ENCODE measurements at places on chromosomes 4 and X.

DNA sequence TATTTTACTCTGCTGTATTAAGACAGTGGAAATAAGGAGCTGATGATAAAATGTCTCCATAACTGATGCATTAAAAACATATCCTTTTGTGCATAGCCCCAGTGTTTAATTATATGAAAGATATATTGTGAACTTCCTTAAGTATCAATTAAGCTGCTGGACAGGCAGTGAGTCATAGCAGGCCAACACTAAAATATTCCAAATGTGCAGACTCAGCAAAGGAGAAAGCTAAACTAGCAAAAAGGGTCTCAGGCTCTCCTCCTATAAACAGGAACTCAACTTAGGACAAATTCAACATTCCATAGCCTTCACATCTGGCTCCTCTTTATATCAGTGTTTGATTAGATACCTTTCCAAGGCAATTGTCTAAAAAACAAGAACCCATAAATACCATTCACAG lies 15.6 kb downstream of the TNMD start:
- no peak for DNase-seq

- DNase-seq = peak; percentile 3
These were observed 70.2 kb downstream of the CD38 start for GRCh38 chr4:15848191-15848842.

DNA sequence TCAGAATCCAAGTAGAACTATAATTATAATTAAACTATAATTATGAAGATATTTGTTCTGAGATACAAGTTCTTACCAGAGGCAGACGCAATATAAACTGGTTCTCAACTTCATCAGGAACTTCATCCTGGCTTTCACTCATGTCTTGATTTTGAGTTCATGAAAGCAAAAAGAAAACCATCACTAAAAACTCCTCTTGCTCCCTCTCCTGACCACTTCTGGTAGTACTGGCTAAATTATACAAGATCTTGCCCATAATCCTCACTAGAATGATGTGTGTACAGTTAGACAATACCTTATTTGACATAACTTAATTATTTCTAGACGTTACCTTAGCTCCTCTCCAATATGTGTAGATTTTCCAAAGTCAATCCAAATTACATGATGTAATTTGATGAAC lies 3.7 kb downstream of the TAF7L start:
- peak; percentile 34 for DNase-seq

GRCh38 chrX:13495232-13495631 lies 74.2 kb upstream of the EGFL6 start:
- DNase-seq = no peak

DNA sequence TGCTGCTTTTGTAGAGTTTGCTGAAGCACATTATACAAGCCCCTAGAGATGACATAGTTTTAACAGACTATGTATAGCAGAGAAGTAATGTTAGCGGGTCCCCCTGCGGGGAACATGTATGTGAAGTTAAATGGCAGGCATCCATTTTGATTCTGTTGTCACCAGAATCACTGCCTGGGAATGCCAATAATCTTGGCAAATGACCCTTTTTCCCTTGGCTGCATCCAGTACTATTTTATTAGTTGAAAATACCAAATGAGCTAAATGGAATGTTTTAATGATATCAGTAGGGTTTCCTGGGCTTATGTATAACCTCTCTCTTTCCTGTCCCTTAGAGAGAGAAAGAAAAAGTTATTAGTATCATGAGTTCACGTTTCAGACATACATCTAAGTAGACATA lies 93.6 kb downstream of the LIMCH1 start:
- no peak for DNase-seq

GRCh38 chrX:96906741-96907140 lies 23.0 kb downstream of the RPA4 start:
- DNase-seq = no peak

DNA sequence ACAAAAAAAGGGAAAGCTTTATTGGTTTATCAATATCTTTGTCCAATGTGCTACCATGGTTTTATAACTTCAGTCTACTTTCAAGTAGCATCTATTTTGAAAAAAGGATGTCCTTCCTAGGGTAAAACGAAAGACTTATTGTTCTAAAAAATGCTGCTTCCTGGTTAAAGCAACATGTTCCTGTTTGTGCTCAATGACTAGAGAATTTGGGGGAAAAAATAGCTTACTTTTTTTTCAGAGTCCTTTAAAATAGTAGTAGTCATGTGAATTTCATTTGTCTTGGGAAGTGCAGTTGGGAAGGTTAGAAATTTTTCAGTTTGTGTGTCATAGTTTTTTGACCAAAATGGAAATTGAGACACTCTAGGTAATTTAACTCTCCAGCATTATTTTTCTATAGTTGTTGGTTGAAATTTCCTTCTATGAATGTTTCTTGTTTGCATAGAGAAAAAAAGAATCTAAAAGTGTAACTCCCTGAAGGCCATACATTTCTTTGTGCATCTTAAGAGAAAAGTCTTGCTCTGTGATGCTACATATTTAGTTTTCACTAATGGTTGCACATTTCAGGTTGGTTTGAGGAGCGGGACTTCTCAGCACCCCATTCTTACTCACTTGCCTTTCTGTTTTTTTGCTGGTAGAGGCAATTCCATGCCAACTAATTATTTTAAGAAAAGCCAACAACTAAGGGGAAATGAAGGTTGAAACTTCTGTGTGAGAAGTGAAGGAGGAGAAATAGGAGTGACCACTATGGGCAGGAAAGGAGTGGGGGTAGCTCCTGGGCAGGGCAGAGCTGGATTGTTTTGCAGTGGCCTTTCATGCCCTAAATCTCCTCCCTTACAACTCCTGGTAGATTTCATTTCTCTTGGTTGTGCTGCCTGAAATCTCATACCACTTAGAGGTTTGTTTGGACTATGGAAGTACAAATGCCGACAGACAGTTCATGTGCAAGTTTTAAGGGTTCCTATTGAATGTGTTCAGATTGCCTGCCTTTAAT lies 76.4 kb downstream of the RAPGEF2 start:
- DNase-seq = no peak

- no peak for DNase-seq
These were observed 7.7 kb upstream of the STX18 start for GRCh38 chr4:4549534-4549933.

DNA sequence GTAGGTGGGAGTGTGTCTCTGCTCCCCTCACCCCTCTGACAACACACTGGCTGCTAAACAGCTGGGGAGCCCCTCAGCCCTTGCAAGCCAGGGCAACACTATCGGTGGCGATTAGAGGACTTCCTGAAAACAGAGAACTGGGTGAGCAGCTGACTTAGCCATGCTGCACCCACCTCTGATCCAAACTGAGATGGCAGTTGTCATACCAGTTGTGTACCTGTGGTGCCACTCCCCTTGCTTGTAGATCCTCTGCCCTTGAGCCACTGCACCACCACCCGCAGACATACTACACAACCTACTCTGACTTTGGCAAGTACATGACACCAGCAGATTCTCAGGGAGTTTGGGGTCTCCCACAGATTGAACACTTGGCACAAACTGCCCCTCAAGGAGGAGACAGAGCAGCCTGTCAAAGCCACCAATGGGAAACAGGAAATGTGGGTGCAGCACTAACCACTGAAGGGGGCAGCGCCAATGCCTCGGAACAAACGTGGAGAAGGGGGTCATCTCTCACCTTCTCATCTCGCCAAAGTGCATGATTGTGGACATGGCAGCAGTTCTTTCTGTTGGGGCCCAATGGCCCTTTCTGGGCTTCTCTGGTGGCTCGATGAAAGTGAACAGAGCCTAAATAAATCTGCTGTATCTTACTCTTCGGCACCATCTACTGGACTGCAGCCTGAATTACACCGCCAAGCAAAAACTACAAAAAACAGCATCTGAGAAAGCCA lies 119.8 kb downstream of the NEK1 start:
- no peak for DNase-seq

GRCh38 chr4:119643306-119644042 lies 14.9 kb upstream of the PDE5A start:
- DNase-seq = no peak

DNA sequence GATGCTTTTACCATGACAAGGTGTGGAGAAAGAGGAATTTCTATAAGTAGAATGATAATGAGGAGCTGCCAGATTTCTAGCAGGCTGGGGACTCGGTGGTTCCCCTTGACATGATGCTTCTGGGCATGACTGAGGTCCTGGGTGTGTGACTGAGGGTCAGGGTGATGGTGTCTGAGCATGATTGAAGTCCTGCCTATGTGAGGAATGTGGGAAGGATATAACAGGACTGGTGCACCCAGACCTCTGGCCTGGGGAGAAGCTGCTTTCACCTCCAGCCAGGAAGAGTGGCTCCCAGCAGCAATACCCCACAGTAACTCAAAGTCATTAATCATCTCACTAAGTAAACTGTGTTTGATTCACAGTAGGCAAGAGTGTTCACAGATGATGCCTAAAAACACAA lies 17.4 kb downstream of the SORBS2 start:
- no peak for DNase-seq

All from DMS79 treated with DMSO at 0.1 percent for 48 hours (cell line).